ENCODE measurements at places on chromosomes 5 and 9.

DNA sequence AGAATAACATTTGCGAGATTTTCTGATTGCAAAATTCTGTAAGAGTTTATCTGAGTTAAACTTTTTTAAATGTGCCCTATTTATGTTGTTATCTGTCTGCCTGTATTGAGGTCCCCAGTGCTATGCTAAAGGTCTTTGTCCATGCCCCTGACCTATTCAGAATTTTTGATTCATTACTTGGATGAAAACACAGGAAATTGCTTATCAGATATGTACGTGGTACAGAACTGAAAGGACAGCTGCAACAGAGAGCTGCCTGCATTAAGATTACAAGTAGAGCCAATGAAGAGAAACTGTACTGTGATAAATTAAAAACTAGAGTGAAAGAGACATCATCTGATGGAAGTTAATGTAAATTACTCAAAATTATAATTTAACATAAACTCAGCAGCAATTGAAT, 408.8 kb downstream of the ADGRV1 start:
- no peaks in the 10 kb centered on the region for H3K36me3 ChIP-seq
- H3K4me1 ChIP-seq, result no peaks in the 10 kb centered on the region
- no peak overlapping the region for H3K4me3 ChIP-seq
- no peaks in the 10 kb centered on the region for H3K27me3 ChIP-seq
- no peak for DNase-seq

DNA sequence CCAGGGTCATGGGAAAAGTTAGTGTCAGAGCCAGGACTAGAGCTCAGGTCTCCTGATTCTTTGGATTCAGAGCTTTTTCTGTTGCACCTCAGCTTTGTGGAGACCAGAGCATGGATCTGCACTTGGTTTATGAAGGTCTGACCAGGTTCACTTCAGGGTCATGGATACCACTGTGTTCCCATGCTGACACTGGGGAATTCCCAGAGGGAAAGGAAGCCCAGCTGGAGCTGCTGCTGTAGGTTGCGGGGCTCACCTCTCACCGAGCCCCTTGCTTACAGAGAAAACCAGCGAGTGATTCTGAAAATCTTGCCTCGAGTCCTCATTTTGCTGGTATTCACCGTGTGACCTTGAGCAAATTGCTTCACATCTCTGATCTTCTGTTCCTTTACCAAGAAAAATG, 83.0 kb downstream of the RGS3 start:
- H3K4me3 ChIP-seq, result no peak overlapping the region
- H3K4me1 ChIP-seq, result no peaks in the 10 kb centered on the region
- no peak for DNase-seq
- no peak overlapping the region for H3K27ac ChIP-seq
- H3K27me3 ChIP-seq, result no peaks in the 10 kb centered on the region
- H3K36me3 ChIP-seq, result no peaks in the 10 kb centered on the region

- H3K36me3 ChIP-seq, result no peaks in the 10 kb centered on the region
- H3K27ac ChIP-seq, result no peak overlapping the region
- no peak for DNase-seq
Observed at GRCh38 chr5:165258197-165258771, 1752.9 kb downstream of the MAT2B start.

DNA sequence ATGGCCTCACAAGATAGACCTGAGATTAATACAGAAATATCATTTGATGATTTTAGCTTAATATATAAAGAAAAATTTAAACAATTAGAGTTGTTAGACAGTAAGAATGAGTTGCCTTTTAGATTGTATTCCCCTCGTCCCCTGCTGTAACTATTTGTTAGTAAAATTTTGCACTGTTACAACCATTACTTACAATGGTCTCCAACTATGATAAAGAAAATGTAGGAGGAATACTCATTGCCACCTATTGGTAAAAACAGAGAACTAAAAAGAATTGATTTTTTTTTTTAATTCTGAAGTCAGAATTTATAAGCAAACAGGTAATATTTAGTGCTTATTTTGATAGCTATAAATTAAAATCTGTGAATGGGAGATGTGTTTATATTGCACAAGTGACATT, 937.6 kb downstream of the TLE4 start:
- no peaks in the 10 kb centered on the region for H3K4me1 ChIP-seq
- H3K4me3 ChIP-seq, result no peak overlapping the region
- no peak overlapping the region for H3K27ac ChIP-seq
- H3K36me3 ChIP-seq, result no peaks in the 10 kb centered on the region
- no peaks in the 10 kb centered on the region for H3K27me3 ChIP-seq

- no peaks in the 10 kb centered on the region for H3K36me3 ChIP-seq
- H3K27me3 ChIP-seq, result no peaks in the 10 kb centered on the region
- no peak for DNase-seq
- H3K4me3 ChIP-seq, result no peak overlapping the region
- no peak overlapping the region for H3K27ac ChIP-seq
Observed at GRCh38 chr9:121376214-121376830, 6.3 kb upstream of the STOM start.

- DNase-seq, result no peak
Observed at GRCh38 chr5:44486591-44486990, 97.4 kb upstream of the FGF10 start.

GRCh38 chr5:2052687-2053086, 170.0 kb upstream of the IRX4 start:
- no peak overlapping the region for H3K4me3 ChIP-seq
- no peaks in the 10 kb centered on the region for H3K4me1 ChIP-seq
- H3K36me3 ChIP-seq, result no peaks in the 10 kb centered on the region
- no peak overlapping the region for H3K27ac ChIP-seq

DNA sequence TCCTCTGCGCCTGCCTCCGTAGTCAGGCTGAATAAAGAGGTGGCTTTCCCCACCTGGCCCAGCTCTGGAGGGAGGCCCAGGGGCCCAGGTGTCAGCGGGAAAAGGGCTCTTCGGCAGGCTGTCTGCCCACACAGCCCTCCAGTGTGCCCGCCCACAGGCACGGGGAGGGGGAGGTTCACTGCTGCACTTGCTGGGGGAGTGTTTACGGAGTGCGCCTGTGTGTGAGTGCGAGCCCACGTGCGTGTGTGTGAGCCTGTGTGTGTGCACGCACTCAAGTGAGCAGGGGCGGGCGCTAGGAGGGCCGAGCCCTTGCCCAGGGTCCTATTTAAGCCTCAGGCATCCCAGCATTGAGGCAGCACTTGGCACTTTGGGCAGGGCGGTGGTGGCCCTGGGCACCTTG, 10.9 kb downstream of the DNLZ start:
- no peak overlapping the region for H3K4me3 ChIP-seq
- no peaks in the 10 kb centered on the region for H3K4me1 ChIP-seq
- no peak for DNase-seq
- no peaks in the 10 kb centered on the region for H3K36me3 ChIP-seq

DNA sequence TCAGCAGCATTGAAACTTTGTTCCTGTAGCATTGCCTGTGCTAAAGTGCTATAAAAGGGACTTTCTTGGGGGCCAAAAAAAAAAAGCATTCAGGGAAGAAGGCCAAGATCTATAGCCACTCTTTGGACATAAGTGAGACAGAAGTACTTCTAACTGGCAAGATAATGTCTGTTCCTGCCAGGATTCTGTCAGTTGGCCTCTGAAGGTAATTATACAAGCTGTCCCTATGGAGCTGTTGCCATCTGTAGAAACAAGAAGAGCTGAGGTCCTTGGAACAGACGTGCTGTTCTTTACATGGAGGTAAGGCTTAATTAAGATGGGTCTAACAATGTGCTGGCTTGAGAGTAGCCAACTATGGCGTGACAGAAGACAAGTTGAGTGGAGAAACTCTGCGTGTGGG, 9.7 kb downstream of the KIF20A start:
- no peaks in the 10 kb centered on the region for H3K27me3 ChIP-seq
- no peaks in the 10 kb centered on the region for H3K36me3 ChIP-seq
- DNase-seq, result no peak
- H3K27ac ChIP-seq, result no peak overlapping the region
- no peaks in the 10 kb centered on the region for H3K4me1 ChIP-seq

- DNase-seq, result no peak
- no peaks in the 10 kb centered on the region for H3K27me3 ChIP-seq
- no peak overlapping the region for H3K27ac ChIP-seq
- no peaks in the 10 kb centered on the region for H3K4me1 ChIP-seq
Observed at GRCh38 chr9:75855509-75855908, 35.0 kb upstream of the PCSK5 start.
